ENCODE measurements at places on chromosomes 2 and 18.

- DNase-seq: no peak
Observed at GRCh38 chr2:28209864-28210263, 182.8 kb upstream of the FOSL2 start.

DNA sequence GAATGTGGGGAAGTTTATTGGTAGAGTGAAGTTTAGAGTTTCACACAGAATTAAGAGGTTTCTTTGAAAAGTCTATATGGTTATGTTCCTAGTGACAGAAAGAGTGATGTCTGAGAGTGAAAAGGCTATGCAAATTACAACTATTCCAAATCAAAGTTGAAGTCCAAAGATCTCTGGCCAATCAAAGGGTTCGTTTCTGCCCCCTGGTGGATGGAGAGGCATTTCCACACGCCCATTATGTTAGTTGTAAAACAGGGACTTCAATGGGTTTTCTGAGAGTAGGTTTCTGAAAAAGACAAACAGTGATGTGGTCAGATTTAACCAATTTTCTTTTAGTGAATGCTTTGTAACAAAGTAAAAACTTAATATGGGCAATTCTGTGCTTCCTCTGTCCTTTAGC, 441.5 kb upstream of the POU3F3 start:
- no peak for DNase-seq

GRCh38 chr2:235536711-235537110, 42.9 kb downstream of the AGAP1 start:
- DNase-seq: no peak

- no peak for DNase-seq
Observed at GRCh38 chr2:64092502-64092901, 51.7 kb downstream of the PELI1 start.

DNA sequence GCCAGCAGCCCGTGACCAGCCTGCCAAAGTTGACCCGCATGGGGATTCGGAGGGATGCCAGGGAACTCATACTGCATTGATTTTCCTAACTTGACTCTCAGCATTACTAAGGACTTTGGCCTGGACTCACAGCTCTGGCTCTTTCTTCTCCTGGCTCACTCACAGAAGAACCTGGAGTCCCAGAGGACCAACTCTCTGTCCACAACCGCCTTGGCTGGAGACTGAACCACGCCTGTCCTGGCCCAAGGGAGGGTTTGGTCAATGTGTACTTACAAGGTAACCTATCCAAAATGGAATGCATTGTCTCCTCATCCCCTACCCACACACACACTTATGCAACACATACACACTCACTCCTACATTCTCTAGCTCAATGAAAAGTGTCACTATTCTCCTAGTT, 135.6 kb upstream of the KLHL29 start:
- DNase-seq: no peak

DNA sequence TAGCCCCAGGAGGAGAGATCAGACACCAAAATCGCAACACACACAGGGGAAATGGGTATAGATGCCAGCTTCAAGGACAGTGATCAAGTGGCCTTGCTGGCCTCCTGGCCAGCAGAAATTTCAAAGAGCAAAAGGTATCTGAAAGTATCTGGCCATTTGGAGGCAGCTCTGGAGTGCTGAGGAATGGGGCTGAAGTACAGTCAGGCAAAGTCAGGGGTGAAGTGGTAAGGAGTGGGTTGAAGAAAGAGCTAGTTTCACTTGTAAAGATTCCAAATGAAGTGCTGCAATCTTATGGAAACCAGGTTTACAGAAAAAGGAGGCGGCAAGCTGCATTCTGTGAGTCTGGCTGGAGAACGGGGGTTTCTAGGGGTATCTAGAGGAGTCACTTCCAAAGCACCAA, 19.2 kb upstream of the PCBP1 start:
- no peak for DNase-seq

GRCh38 chr2:217843324-217843723, 159.5 kb downstream of the TNS1 start:
- DNase-seq: no peak

GRCh38 chr2:177317857-177318256, 53.3 kb upstream of the NFE2L2 start:
- DNase-seq: no peak

DNA sequence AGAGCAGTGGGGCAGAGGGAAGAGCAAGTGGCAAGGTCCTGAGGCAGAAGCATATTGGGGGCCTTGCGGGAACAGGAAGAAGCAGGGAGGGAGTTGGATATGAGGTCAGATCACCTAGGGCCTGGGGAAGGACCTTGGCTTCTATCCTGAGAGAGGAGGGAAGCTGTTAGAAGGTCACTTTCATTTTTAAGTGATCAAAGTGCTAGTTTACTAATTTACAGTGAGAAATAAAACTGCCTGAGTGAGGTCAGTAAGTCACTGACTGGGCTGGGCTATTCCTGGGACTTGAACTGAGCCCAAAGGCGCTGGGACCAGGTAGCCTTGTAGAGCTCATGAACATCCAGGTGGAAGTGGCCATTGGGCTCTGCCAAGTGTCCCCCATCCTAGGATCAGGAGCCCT, 76.6 kb upstream of the B3GNT7 start:
- no peak for DNase-seq

GRCh38 chr18:11121443-11121849, 27.9 kb downstream of the PIEZO2 start:
- DNase-seq: no peak

GRCh38 chr18:65527879-65528633, 222.8 kb upstream of the CDH7 start:
- no peak for DNase-seq

GRCh38 chr2:98252038-98252773, 94.0 kb upstream of the CNGA3 start:
- no peak for DNase-seq

DNA sequence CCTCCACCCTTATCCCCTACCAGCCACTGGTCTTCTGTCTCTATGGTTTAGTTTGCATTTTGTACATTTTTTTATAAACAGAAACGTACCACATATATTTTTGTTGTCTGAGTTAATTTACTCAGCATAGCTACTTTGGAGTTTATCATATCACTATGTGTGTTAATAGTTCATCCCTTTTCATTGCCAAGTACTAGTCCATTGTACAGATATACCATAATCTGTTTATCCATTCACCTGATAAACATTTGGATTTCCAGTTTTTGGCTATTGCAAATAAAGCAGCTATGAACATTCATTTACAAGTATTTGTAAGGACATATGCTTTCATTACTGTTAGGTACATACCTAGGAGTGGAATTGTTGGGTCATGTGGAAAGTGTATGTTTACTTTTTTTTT, 123.6 kb downstream of the RHBDD1 start:
- DNase-seq: no peak

DNA sequence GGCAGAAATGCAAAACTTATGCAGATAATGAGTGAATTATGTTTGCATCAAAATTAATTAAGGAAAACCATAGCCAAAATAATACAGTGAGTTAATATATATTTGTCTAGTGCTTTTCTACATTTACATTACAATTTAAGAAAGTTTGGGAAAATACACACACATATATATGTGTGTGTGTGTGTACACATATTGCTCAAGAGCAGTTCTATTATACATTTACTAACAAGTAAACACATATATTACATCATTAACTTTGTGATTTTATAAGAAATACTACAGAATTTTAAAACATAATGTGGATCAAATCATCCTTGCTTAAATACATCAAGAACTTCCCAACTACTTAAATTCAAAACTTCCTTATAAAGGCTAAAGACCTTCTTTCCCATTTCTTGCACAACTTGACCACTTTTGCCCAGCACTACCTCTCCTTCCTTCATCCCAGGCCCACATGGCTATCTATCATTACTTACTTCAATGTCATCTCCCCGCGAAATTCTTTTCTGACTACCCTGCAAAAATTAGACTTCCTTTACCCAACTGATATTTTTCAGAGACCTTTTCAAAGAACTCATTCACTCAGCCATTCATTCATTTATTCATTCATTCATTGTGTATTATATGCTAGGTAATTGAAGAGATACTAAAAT, 68.4 kb downstream of the COL5A2 start:
- DNase-seq: no peak

DNA sequence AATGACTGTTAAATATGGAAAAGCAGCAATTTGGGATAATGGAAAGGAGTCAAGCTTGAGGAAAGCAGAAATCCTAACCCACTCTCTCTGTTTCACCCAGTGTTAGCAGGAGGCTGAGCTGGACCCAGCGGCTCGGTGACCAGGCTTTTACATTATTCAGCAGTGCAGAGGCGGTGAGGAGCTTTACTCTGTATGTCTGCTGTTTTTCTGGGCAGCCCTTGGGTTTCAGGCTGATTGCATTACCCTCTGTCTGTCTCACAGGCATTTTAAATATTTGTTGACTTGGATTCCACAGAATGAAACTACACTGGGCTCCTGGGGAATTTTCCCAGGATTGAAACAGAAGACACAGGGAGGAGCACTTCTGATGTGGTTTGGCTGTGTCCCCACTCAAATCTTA, 368.0 kb downstream of the GALR1 start:
- DNase-seq: no peak

GRCh38 chr2:138596403-138596802, 94.8 kb downstream of the SPOPL start:
- DNase-seq: no peak

DNA sequence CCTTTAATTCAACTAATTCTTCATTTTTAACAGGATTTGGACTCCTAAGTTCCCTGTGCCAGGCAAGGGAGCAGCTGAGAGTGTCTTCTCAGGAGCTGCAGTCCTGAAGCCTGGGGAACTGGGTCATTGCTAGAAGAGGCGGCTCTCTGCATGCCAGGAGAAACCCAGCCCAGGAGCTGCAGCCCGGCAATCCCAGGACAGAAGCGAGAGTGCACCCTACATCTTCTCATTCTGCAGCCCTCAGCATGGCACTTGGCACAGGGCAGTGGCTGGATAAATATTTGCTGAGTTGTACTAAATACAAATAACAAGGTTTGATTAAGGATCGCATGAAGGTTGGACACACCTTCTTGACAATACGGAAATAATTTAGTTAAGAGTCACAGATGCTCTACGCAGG, 244.9 kb upstream of the PXDN start:
- no peak for DNase-seq

GRCh38 chr2:168456521-168457189, 583 bp downstream of the CERS6 start:
- no peak for DNase-seq

DNA sequence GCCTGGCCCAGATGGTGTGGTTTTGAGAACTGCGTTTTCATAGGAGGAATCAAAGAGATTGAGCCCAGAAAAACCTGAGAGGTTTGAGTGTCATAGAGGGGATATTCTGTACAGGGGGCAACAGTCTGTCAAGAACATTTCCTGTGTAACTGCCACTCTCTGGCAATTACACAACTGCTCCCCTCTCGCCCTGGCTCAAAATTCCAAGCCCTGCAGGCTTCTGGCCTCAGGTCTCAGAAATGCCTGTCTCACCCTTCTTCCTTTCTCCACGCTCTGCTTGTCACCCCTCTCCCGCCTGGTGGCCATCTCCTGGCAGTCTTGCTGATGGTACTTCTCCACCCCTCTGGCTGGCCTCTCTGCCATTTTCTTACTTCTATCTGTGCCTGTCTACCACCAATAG, 4.0 kb downstream of the VAMP5 start:
- no peak for DNase-seq

- no peak for DNase-seq
Observed at GRCh38 chr2:233414273-233414654, 60.0 kb downstream of the DGKD start.

GRCh38 chr2:73821227-73821626, 7.5 kb upstream of the STAMBP start:
- DNase-seq: no peak

DNA sequence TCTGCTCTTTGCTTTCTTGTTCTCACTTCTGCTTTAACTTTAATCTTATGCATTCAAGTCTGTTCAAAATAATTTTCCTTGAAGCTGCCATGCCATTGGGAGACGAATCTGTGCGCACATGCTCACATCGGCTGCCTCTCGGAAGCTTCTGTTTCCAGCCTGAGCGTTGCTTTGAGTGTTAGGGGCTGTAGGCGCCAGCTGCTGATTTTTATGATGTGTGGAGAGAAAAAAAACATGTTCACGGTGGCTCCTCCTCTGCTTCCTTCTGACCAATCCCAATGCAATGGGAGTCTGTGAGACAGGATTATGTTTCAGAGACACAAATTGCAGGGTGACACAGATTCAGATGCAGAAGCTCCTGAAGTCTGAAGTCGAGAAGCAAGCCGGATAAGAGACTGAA, at the start of gene MC4R:
Gene MC4R (minus strand): TSS at position 180 of the 400 bp plus-strand sequence. CDS start 426 bp downstream, outside the sequence.
- peak; percentile 72 for DNase-seq

DNA sequence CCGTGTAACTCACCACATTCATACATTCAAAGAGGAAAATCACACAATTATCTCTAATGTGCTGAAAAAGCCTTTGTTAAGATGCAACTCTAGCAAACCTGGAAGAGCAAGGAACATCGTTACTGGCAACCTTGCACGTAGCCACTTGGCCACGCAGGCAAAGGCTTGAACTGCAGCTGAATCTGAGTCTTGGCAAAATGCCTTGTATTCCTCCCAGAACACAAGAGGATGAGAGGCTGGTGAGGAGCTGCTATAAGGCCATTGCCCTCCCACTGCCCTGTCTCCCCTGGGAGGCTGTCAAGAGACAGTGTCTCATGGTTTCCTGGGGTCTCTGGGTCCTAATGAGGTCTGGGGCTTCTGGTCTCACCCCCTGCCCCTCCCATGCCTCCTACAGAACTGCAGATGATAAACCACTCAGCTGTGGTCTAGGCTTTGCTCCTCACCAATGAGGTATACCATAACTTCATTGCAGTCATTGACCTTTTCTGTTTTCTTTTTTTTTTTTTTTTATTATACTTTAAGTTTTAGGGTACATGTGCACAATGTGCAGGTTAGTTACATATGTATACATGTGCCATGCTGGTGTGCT, 141.4 kb downstream of the SPP2 start:
- no peak for DNase-seq

DNA sequence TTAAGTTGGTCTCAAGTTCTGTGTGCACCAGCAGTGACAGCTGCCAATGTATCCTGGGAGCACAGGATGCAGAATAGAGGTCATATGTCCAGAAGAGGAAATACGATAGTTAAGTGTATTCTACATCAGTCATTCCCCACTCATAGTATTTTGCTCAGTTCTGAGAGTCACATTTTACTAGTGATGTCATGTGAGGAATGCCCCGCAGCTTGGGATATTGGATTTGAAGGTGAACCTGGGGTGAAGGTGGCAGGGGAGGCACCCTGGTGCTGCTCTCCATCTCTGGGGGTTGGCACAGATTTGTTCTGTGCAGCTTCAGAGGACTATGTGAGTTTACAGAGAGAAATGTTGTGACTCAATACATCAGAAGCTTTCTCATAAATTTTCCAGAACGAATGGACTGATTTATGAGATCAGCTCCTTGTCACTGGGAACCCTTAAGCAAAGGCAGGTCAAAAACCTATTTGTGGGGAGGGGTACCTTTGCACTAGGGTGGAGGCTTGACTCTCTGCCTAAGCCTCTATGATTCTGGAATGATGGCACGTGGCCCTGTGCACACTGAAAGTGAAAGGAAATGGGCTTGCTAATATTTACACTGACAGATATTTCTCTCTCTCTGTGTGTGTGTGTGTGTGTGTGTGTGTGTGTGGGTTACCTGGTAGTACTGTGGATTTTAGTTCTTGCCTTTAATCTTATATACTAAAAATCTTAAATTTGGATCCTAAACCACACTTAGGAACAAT, 95.9 kb downstream of the NEB start:
- DNase-seq: no peak

GRCh38 chr2:96878171-96878570, 8.3 kb upstream of the SEMA4C start:
- no peak for DNase-seq

Data from HFF-Myc (cell line).